ENCODE measurements at places on chromosomes 5 and 9. TPM values are rescaled to one million over a fixed set of nuclear protein-coding genes. Genes with fewer than 3 reads are reported as not detected.

DNA sequence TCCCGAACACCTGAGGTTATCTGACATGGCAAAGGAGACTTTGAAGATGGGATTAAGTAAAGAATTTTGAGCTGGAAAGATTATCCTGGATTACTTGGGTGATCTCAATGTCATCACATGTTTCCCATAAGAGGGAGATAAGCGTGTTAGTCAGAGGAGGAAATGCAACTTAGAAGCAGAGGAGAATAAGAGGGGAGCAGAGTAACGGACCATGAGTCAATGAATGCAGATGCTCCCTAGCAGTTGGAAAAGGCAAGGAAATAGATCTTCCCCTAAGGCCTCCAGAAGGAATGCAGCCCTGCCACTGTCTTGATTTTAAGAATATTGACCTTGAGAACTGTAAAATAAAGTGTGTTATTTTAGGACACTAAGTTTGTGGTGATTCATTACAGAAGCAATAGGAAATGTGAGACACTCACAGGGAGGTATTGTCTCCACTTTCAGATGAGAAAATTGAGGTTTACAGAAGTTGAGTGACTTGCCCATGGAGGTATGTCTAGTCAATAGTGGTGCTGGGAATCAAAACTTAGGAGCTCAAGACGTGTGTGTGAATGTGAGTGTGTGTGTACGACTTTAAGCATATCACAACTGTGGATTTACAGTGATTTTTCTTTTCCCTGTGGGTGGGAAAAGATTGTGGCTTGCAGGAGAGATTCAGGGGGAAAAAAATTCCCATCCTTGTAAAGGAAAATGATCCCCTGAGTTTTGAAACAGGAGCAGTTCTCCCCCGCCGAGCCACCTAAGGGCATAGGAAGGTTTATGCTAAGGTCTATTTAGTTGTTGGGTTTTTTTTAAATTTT, 125.3 kb downstream of the TRIM32 start:
- DNase-seq, result peak; percentile 13

PCDHA1 gene
- polyA plus RNA-seq, result 0.05 TPM

IFNA13 gene
- not detected for polyA plus RNA-seq

GRCh38 chr9:128247226-128247803, 28.5 kb downstream of the GOLGA2 start:
- DNase-seq, result no peak

ARID3C gene
- not detected for polyA plus RNA-seq

DNA sequence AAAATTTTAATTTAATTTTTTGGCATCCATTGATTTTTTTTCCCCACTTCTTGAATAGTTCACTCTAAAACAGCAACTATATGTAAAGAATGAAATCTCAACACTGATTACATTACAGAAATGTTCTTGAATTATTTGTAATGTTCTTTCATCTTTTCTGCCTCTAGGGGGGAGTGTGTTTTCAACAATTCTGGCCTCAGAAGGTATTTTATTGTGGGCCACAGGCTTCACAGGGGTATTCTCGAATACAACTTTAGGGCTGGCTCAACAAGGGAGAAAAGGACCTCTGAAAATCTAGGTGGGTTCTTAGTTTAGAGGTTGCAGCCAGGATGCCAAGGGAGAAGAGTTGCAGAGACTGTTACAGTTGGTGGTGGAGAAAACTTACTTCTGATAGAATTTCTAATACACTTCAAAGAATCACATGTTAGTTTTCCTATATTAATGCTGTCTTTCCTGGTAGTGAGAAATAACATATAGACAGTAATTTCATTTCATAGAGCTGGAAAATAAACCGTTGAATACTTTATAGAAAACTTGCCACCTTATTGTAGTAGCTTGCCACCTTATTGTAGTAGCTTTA, 3.6 kb upstream of the NPR3 start:
- DNase-seq, result peak; percentile 56

DNA sequence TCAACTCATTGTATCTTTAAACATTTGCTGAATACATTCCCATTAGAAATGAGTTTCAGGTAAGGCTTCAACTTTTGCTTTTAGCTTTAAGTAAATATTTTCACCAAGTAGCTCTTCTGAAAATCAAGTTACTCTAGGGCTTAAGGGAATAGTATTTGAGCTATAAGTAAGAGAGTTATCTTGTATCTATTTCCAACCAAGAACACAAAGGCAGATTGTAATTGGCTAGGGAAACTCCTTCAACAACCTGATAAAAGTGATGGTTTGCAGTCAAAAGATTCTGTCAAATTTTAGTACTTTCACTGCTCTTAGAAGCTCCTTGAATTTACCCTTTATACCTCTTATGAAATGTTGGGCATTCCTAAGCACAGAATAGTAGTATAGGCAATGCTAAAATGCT, 13.0 kb downstream of the ELL2 start:
- no peak for DNase-seq

IL9 gene
- polyA plus RNA-seq, result not detected

- DNase-seq, result no peak
These were observed 64.5 kb downstream of the RCL1 start for GRCh38 chr9:4857163-4857810.

SCGB3A2 gene
- not detected for polyA plus RNA-seq

DNA sequence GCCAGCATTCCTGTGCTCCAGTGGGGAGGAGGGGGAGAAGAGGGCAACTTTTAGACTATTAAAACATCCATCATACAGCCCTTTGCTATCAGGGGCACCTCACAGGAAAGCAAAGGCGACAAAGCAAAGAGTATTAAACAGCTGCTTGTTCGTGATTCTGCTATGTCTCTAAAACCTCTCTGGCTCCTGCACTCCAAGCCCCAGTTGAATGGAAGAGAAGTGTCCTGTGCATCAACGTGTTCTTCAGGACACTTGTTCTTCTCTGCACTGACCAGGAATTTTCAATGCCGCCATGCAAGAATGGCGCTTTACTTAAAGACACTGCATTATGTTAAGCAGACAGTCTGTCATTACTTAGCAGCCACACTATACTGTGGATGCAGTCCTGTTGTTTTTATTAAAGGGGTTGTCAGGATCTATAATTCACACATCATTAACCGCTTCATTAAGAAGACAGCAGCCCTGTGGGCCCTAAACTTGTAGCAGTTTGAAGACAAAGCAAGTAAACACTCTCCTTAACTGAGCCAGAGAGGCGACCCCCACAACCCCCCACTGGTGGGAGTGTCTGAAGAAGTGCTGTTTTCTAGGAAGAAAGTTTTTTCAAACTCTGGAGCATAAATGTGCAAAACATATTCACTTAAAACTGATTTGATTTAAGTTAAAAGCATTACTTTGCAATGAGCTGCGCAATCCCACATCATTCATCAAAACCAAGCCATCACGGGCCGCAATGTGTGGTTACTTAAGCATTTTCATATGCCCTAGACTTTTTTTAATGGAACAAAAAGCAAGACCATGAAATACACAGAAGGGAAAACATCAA, 164.5 kb downstream of the ZNF608 start:
- peak; percentile 36 for DNase-seq

- DNase-seq, result no peak
These were observed 19.0 kb upstream of the ADAMTS19 start for GRCh38 chr5:129441096-129441495.

GRCh38 chr9:106127776-106128175, 433.4 kb downstream of the TMEM38B start:
- no peak for DNase-seq

ALDH1A1 gene
- polyA plus RNA-seq, result not detected

PCDHGA9 gene
- polyA plus RNA-seq, result 1.8 TPM

- no peak for DNase-seq
These were observed 168.1 kb downstream of the PAX5 start for GRCh38 chr9:36865731-36866635.

- DNase-seq, result no peak
These were observed 2.2 kb downstream of the TNIP1 start for GRCh38 chr5:151078490-151079262.

DNA sequence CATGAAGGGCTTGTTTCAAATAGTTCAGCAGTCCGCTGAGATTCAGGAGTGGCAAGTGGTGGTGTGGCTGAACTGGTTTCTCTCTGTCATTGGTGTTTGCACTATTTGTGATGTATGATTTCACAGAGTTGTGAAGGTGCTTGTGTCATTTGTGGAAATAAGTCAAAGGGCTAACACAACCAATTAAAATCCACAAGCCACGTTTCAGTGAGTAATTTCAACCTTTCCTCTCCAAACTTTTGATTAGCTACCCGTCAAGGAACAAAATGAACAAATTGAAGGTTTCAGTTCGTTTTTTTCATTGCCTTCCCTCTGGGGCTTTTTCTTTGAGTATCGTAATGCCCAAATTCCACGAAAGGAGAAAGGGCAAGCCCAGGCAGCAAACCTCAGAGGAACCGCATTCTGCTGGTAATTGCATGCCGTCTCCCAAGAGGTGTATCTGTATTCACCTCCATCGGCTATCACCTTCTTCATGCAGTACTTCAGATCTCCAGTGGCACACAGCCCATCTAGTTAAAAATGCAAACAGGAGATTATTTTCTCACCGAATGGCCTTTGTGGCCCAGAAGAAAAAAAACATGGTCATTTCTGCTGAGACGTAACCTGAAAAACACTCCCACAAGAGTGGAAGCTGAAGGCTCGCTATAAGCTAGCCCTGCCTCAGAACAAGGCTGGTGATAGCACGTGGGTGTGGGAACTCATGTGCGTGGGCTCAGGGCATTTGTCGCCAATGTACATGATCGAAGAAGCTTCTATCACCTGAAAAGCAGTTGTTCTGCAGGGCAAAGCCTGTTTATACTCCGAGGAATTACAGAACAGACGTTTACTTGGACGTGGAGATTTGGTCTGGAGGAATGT, 197.1 kb downstream of the NR3C1 start:
- no peak for DNase-seq

GRCh38 chr9:135848341-135849047, 58.9 kb downstream of the CAMSAP1 start:
- DNase-seq, result no peak

GRCh38 chr5:43973318-43973717, 370.3 kb downstream of the NNT start:
- DNase-seq, result peak; percentile 1

DNA sequence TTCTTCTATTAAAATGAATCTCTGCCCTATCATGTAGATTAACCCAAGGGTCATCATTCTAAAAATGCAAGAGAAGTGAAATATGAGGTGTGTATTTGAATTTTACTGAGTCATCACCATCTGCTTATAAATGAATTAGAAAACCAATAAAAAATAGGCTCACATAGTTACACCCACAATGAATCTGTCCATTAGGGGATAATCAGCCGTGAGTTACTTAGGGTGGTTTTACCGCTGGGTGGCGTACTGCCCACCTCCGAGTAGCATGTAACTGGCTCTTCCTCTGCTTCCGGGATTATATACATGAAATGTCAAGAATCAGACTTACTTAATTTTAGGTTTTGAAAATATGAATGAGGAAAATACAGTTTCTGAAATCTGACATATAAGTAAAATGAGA, 332.9 kb upstream of the CCNG1 start:
- no peak for DNase-seq

- DNase-seq, result peak; percentile 5
These were observed 17.6 kb upstream of the UBE2D2 start for GRCh38 chr5:139543423-139543991.

BOD1 gene
- 57.9 TPM for polyA plus RNA-seq

PRELID1 gene
- 277 TPM for polyA plus RNA-seq

DNA sequence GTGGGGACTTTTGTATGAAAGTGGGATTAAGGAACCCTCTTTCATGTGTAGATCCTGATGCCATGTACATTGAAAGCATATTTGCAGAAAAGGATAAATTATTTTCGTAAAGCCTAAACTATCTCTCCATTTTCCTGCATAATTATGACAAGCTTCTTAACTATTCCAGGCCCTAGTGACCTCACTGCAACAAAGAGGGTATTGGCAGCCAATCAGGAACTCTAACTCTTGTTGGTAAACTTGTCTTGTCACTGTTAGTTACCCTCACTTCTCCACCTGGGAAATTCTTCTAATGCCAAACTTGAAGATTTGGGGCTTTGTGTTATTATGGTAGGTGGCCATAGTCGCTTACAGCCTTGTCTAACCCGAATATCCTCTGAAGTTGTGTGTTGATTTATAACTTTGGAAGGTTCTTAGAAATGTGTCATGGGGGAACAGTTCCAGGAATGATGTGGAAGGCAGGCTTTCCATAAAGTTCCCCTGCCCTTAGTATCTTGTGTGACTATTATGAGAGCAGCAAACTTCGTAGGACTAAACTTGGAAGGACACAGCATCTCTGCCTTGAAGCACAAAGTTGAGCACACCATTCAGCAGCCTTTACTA, 52.5 kb downstream of the IQGAP2 start:
- DNase-seq, result no peak

ZDHHC11B gene
- not detected for polyA plus RNA-seq

DNA sequence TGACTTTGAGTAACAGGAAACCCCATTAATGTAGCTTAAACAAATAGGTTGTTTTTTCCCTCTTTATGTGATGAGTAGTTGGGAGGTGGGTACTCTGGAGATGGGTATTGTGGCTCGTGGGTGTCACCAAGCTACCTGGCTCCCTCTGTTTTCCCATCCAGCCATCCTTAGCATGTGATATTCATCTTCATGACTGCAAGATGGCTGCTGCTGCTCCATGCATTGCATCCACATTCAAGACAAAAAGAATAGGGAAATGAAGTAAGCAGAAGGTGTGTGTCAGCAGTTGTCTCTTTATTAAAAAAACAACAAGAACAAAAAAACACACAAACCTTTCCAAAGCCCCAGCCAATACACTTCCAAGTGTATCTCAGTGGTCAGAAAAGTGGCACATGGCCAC, 6.5 kb upstream of the ARHGAP26 start:
- DNase-seq, result no peak

DNA sequence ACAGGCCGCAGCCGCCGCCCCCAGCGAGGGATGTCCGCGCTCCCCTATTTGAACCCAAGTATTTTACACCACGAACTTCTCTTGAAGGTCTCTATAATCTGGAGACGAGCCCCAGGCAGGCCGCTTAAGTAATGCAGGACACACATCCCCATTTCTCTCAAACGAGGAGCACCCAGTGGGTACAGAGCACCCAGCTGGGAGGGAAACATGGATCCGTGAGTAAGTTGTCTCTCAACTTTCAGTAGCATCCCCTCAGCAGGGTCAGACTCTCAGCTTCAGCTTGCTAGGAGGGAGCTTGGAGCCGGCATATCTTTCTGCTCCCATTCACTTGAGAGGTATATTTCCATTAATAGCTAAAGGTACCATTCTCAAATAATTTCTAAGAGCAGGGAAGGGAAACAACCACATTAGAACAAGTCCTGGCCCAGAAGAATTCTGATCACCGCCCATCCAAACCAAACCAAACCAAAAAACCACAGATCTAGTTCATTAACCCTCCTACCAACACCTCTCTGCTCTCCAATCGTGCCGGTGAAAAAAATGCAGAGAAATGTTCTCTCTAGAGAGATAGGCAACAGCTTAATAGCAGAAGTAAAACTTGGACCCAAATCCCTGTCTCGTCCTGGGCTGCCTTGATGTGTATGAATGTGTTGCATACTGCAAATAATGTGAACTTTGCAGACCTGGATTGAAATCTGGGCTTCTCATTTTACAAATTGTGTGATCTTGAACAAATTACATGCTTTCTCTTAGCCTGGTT, 910 bp downstream of the TDRD7 start:
- DNase-seq, result peak; percentile 5

GRCh38 chr5:141692919-141693725, 11.1 kb upstream of the ARAP3 start:
- DNase-seq, result peak; percentile 55

PCDHB11 gene
- 0.05 TPM for polyA plus RNA-seq

CBY3 gene
- not detected for polyA plus RNA-seq

GRCh38 chr9:134888603-134889190, 8.1 kb downstream of the FCN2 start:
- no peak for DNase-seq

COL15A1 gene
- polyA plus RNA-seq, result 3.1 TPM

Data from IMR-90 (cell line).